Stimulated activated CD4-positive, alpha-beta T cell treated with anti-CD3 and anti-CD28 coated beads, Interleukin-4, amount 100 ng/mL, for 24 hours (primary cell): ENCODE measurements at places on chromosomes 3 and 15.

GRCh38 chr3:118080889-118081288 lies 953.8 kb downstream of the IGSF11 start:
- DNase-seq, result no peak

DNA sequence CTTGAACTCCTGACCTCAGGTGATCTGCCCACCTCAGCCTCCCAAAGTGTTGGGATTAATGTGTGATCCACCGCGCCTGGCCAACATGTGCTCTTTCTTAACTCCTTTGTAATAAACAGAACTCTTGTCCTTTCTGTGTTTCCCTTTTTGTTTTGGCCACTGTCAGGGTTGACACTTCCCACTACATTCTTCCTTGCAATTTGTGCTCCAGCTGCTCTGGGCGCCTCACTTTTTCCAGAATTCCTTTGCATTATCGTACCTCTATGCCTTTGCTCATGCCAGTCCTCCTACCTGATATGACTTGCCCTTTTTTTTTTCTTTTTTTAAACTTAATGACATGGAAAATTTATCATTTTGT lies 38.8 kb upstream of the SMAD3 start:
- no peak for DNase-seq

GRCh38 chr3:133472242-133472641 lies 72.4 kb downstream of the BFSP2 start:
- no peak for DNase-seq

DNA sequence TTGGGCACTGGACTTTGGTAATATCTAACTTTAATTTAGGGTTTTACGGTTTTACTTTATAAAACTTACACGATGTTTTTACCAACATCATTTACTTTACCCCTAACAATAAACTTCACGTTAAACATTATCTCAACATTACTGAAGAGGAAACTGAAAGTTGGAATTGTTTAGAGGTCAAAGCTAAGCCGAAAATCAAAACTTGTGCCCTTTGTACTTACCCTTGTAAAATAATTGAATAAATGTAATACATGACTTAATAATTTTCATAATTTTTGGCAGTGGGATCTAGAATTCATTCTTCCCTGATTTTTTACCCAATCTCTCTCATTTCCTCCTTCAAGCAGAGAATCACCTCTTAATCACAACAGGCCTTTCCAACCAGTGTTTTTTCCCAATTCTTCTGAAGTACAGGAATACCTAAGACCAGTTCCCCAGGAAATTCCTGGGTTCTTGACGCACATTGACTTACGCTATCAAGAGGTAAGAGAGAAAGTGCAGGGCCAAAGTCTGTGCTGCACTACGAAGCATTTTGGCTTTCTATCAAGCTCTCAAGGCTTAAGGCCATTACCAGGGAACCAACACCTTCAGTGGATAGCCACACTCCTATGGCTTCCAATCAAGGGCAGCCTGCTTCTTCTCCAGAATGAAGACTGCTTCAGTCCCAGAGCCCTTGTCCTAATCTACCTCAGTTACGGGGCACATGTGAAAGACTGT lies 11.9 kb upstream of the SEMA6D start:
- no peak for DNase-seq

GRCh38 chr3:141216975-141217374 lies 14.7 kb upstream of the PXYLP1 start:
- no peak for DNase-seq

- DNase-seq, result no peak
These were observed 277.6 kb upstream of the CFAP20DC start for GRCh38 chr3:59327376-59327808.

DNA sequence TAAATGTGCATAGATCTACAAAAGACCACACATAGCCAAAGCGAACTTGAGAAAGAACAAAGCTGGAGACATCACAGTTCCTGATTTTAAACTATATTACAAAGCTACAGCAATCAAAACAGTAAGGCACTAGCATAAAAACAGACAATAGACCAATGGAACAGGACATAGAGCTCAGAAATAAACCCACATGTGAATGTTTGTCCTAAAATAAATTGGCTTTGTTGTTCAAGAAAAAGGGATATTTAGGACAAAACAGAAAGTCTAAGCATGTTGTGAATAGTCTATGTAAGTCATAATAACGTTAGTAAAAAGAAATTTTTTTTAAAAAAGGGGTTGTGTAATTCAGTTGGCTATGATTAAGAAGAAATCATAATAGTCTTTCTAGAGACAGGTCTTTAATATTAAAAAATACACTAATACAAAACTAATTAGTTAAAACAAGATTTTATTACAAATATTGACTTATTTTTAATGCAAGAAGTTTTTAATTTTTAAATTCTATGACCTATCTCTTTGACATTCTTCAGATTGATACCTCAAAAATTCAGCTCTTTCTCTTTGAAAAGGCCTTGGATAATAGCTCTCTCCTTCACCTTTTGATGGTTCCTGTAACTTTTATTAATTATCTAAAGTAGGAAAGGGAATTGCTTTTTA lies 11.6 kb downstream of the TMEM212 start:
- no peak for DNase-seq

DNA sequence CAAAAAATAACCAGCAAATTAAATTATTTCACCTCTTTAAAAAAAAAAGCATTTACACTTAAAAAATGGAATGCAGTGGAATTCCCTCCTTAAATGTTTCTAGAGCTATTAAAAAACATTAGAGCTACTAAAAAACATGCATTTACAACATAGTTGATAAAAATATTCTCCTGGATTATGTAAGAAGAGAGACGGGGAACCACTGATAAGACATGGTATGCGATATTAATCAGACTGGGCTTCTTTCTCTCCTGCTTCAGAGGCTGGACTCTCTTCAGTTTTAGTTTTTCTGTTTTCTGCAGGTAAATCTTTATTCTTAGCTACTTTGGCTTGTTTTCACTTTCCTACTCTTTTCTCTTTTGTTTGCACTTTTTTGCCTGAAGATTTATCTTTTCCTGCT lies 40.4 kb upstream of the WDR49 start:
- no peak for DNase-seq

DNA sequence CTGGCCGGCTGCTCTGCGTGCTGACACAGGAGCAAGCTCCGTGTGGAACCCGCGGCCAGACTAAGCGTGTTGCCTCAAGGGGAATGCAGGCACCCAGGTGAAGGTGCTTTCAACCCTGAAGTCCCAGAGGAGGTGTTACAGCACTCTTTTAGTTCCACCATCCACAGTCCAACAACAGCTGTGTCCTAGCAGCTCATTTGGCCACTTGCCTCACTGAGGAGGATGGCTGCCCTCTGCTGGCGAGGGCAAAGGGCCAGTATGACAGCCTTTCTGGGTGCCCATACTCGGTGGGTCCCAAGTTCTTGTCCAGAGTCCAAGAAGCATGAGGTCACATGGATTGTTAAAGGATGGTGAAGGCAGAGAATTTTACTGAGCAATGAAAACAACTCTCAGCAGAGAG lies 87.8 kb downstream of the C3orf85 start:
- DNase-seq, result no peak

GRCh38 chr3:39971559-39972031 lies 162.2 kb downstream of the MYRIP start:
- no peak for DNase-seq

DNA sequence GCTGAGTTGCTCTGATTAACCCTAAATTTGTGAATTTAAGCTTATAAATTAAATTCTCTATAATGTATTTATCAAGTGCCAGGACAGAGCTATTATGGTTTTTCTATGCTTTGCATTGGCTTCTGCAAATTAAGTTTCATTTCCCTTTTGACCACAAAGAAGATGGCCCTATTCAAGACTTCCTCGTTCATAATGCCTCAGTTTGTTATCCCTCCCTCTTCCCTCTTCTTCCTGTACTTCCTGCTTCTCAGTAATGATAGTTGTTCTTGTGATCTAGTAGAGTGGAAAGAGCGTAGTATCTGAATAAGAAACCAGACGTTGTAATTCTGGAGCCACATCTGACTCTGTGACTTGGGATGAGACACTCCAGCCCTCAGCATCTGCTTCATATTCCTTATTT lies 118.7 kb downstream of the CACNA1D start:
- DNase-seq, result no peak

GRCh38 chr3:18886331-18886730 lies 262.0 kb upstream of the KCNH8 start:
- DNase-seq, result no peak

DNA sequence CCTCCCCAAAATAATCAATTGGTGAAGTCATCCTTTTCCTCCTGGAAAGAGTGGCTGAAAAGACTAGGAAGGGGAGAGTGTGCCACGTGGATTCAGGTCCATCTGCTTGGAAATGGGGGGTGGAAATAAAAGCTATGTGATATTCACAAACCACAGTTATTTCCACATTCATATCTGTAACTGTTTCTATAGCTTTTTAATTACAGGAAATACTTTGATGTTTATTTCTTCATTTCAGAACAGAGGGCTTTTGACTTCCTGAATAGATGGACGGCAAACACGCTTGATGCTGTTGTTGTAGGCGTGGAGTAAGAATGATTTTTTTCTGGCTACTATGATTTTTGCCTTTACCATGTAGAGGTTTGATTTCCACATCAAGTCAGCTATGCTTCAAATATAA lies 10.1 kb downstream of the AADACL2 start:
- no peak for DNase-seq

DNA sequence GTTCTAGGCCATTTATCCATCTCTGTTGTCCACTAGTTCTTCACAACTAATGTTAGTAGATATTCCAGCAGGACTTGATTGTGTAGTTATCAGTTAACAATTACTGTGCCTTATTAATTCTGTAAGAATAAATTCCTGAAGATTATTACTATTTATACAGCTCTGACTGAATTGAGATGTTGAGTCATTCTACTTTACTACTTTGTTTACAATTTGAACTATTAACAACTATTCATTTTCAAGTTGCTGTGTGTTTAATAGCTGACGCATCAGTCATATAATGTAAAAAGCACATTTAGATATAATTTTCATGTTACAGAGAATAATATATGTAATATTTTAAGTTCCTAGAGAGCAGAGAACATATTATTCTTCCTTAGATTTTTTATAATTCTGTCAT lies 21.1 kb downstream of the DZIP3 start:
- no peak for DNase-seq

- DNase-seq, result no peak
These were observed 11.1 kb downstream of the TMEM62 start for GRCh38 chr15:43144512-43144911.

GRCh38 chr3:47799733-47800132 lies 3.2 kb upstream of the DHX30 start:
- DNase-seq, result no peak

- peak; percentile 27 for DNase-seq
These were observed at the start of gene PYGO1 for GRCh38 chr15:55588070-55588814. Gene PYGO1, minus strand, starts transcription at chr15:55588345. Its CDS starts 462 bp downstream, at chr15:55587883.

GRCh38 chr3:182111967-182112366 lies 400.2 kb downstream of the SOX2 start:
- no peak for DNase-seq

- no peak for DNase-seq
These were observed 47.6 kb upstream of the CD200R1L start for GRCh38 chr3:112894258-112894657.

DNA sequence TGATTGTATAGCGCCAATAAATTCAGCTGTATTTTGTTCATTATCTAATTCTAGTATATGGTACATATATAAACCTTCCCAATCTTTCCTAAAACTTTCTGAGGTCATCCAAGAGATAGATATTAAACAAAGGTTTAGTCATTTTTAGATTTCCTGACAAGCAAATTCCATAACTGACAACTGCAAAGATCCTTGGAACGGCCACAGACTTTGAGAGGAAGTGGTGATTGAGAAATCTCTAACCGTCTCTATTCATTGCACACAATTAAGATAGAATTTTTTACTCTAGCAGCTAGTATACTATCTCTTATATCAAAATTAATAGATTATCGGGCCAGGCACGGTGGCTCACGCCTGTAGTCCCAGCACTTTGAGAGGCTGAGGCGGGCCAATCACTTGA lies 4.7 kb downstream of the CSNK1G1 start:
- no peak for DNase-seq

DNA sequence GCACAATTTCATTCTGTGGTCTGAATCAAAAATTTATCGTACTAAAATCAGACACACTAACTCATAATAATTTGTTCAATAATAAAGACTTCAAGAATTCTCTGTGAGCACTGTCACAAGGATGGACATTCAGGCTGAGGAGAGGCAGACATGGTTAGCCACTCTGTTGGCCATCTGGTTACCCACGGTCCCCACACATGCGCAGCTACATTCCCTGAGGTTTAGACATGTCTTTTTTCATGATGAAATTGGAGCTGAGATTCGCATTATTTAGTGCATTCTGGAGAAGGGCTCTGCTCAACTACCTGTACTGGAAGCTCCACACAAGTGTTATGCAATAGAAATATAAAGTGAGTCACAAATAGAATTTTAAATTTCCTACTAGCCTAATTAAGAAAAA lies 156.9 kb downstream of the SUCNR1 start:
- no peak for DNase-seq

GRCh38 chr3:152277198-152277597 lies 8.5 kb downstream of the MBNL1 start:
- DNase-seq, result no peak

- DNase-seq, result no peak
These were observed 34.1 kb upstream of the SFMBT1 start for GRCh38 chr3:53079791-53080555.
